Urothelium cell line (cell line): ENCODE measurements at places on chromosomes 2 and 18.

DNA sequence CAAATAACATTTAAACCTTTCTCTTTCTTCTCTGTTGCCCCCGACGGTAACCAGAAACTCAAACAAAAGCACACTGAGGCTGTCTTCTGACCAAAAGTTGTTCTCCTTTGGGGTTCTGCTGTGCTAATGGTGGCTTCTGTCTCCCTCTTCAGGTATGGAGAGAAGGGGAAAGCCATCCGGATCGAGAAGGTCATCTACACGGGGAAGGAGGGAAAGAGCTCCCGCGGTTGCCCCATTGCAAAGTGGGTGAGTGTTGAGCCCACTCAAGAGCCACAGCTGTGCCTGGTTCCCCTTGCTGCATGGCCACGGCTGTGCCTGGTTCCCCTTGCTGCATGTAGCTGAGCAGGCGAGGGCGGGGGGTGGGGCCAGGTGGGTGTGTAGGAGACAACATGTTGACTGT is 67.4 kb downstream of the BOLA3 start:
- no peak for DNase-seq

- DNase-seq, result peak; percentile 32
Observed at GRCh38 chr2:18749912-18750526, 160.7 kb upstream of the NT5C1B start.

DNA sequence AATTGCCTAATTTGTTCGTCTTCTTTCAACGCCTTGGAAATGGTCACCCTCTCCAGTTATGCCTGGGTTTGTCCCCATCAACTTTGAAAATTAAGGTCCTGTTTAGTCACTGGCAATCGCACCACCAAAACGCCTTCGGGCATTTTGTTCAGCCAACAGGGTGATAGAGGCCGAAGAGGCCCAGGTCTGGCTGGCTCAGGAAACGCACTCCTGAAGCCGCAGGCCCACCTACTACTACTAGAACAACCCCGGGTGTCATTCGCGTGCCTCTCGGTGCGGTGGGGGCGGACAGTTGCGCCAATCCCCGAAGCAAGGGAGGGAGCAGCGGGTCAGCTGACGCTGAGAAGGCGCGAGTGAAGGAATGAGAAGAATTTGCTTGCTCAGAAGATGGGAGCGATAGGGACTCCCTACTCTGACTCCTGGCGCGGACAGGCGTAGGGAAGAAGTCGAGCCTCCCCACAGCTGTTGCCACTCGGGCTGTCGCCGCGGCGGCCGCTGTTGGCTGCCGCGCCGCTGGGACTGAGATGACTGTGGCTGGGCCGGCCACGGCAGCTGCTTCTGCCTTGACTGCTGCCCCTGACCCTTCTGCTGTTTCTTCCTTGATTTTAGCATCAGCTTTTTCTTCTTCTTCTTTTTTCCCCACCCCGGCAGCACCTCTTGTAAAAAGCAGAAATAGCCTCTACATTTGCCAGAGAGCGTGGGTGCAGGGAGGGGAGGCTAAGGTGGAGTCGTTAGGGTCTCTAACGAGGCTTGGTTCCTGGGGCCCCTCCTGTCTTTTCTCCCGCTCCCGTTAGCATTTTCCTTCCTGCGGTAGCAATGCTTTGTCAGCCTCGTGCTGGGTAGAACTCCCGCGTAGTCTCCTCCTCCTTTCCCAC is 387.6 kb downstream of the FIGN start:
- no peak for DNase-seq

DNA sequence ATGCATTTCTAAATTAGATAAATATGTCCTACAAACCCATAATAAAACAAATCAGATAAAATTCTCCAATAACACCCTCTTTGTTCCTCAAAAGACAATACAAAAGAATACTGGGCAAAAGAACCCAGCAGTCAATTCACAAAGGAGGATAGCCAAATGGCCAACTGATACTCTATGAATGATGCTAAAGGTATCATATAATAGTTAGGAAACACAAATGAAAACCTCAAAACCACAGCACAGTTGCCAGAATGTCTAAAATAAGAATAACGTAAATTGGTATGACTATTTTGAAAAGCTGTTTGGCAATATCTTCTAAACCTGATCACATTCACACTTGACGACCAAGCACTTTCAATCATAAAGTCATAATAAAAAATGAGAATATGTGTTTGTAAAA is 315.4 kb downstream of the CDH7 start:
- DNase-seq, result no peak

DNA sequence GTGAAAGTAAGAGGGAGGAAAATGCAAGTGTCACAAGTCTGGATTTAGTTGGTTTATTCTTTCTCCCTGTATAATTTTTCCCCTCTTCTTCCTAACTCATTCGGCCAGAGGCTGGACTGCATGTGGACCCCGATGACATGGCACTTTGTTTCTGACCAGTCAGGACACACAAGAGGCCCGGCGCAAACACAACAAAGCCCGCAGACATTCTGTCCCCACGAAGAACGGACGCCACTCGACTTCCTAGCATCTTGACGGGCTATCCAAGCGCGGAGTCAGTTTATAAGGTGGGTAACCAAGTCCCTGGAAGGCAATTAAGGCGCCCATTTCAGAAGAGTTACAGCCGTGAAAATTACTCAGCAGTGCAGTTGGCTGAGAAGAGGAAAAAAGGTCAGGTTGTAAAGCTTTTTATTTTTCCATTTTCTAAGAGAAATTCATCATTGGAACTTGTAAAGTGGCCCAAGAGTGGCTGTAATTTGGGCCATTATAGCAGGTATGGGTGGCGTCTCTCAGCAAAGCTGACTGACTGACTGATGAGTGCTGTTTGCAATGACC is at the start of gene TPO:
Gene TPO, plus strand, starts transcription at position 308 of the 555 bp plus-strand sequence. CDS start 946 bp downstream, outside the sequence.
- DNase-seq, result no peak

DNA sequence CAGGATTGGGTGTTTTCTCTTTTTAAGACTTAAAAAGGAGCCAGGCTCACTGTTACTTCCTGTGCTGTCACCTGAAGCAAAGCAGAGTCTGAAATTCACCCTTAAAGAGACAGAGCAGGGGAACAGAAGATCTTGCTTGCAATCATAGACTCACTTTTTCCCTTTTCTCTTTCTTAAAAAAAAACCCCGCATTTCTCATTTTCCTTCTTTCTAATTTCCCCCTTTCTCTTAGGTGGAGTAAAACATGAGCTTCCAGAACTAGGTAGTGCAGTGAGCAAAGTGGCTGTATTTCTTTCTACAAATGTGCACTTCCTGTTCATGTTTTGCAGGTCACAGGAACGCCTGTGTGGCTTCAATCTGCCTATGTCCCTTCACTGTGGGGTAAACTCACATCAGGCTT is 381.2 kb downstream of the LPIN1 start:
- no peak for DNase-seq

- DNase-seq, result no peak
Observed at GRCh38 chr2:21392649-21393048, 268.9 kb downstream of the TDRD15 start.

- no peak for DNase-seq
Observed at GRCh38 chr2:9774266-9774665, 69.0 kb upstream of the TAF1B start.

DNA sequence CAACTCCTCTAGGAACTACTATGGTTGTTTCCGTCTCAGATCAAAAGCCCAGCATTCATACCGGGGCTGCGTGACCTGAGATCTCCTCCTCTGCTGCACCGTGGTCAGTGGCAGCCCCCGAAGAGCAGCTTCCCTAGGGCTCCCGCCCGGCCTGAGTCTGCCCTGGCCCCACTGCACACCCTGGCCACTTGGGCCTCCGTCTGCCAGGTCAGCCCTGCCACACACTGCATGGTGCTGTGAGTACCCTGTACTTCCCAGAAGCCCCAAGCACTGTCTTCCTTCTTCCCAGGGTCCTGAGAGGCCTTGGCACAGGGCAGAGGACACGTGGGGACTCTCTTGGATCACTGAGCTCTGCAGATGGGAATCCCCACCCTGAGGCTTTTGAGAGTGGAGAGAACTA is 81.5 kb upstream of the GPC1 start:
- DNase-seq, result no peak

DNA sequence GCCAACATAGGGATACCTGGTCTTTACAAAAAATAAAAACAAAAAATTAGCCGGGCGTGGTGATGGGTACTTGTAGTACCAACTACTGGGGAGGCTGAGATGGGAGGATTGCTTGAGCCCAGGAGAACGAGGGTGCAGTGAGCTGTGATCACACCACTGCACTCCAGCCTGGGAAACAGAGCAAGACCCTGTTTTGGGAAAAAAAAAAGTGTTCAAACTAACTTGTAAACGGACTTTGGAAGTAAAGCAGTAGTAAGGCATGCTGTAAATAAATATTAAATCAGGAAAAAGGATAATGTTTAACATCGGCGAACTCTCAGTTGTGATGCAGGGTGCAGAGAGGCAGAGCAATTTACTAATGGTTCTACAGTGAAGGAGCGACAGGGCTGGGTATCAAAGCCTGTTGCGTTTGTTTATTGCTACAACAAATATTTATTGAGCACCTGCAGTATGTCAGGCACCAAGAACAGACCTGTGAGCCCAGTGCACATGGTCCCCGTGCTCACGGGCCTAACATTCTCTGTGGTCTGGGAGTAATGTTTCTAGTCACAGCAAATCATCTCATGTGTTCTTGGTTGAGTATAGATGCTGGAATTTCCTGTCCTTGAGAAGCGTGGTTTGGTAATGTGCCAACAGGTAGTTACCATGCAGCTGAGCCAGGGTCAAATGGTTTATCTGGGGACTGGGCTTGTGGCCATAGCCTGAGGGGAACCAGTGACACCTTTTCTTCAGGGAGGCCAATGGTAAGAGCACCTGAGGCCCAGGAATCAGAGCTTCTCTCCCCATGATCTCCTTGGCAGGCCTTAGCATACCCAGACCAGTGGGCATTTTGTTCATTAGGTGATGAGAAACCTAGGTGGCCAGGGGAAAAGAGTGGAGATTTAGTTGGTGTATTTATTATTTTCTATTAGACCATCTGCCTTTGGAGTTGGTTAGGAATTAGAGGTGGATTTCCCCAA is 27.9 kb upstream of the GREB1 start:
- DNase-seq, result peak; percentile 81

GRCh38 chr2:66127061-66127460 is 307.9 kb upstream of the MEIS1 start:
- no peak for DNase-seq

GRCh38 chr2:191501561-191502168 is 176.3 kb upstream of the NABP1 start:
- DNase-seq, result no peak

DNA sequence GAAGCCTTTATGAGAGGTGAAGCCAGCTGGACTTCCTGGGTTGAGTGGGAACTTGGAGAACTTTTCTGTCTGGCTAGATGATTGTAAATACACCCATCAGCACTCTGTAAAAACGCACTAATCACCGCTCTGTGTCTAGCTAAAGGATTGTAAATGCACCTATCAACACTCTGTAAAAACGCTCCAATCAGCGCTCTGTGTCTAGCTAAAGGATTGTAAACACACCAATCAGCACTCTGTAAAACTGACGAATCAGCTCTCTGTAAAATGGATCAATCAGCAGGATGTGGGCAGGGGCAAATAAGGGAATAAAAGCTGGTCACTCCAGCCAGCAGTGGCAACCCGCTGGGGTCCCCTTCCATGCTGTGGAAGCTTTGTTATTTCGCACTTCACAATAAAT is 163.6 kb upstream of the SLC39A10 start:
- no peak for DNase-seq

GRCh38 chr2:189548666-189549448 is 31.7 kb downstream of the SLC40A1 start:
- no peak for DNase-seq

DNA sequence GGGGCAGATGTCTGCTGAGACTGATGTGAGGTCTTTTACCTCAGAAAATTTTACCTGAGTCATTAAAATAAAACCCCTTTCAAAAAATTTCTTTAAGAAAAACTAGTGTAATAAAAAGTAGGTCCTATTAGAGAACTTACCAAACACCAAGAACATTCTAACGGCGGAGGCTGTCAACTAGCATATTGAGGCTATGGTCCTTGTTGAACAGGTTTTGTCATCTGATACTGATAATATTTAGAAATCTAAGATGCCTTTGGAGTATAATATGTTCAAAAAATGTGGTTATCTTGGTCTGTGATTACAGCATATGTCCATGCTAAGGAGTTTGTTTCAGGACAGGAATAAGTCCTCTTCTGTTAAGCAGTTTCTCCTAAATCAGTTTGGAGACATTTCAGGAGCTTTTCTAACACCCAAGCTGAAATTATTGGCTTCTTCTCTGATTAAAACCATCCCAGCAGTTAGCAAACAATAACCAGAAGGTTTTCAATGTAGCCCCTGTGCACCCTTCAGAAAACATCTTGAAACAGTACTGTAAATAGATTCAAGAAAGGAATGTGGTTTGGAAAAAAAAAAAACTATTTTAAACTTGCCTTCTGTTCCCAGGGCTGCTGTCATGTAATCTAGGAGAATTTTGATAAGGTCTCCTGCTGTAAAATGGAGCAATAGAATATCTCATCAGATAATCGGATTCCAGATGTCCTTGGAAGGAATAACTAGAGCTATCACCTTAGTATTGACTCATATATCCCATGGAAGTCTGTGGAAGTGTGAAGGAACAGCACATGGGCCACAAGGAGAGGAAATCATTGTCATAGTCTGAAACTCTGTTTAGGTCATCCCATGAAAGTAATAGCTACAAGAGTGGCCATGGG is 58.7 kb upstream of the B3GNT2 start:
- no peak for DNase-seq

- DNase-seq, result peak; percentile 66
Observed at GRCh38 chr2:36356990-36357846, 1.6 kb downstream of the CRIM1 start.

GRCh38 chr18:56166914-56167313 is 471.5 kb downstream of the TXNL1 start:
- no peak for DNase-seq

GRCh38 chr2:109633284-109633961 is 19.3 kb downstream of the SOWAHC start:
- DNase-seq, result no peak

GRCh38 chr2:131153529-131153928 is 48.4 kb downstream of the PLEKHB2 start:
- no peak for DNase-seq

DNA sequence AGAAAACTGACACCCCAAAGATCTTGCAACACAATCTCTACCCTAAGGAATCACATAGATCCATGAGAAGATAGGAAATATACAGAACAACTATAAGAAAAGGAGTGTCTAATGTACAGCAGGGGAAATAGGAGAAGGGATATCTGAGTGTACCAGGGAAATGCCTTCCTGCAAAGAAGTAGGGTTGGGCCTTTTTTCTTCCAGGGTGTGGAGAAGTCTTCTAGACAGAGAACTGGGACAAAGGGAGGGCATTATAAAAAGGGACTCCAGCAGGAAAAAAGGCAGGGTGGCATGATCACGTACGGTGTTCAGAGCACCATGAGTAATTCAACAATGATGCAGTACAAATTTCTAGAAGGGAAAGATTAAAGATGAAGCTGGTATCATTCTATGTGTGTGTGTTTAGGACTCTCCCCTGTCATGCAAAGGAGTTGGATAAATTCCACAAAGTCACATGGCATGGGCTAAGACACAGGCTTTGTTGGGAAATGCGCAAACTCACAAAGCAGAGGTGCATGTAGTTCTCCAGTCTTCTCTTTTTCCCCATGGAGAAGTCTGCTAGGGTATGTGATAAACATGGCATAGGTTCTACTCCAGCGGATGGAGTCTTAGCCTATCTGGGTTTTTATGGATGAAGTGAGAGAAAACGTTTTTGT is 6.7 kb upstream of the SEC11C start:
- DNase-seq, result no peak

GRCh38 chr2:1318366-1319009 is 94.8 kb upstream of the TPO start:
- no peak for DNase-seq
